ENCODE measurements at places on chromosomes 7 and 10. TPM values are rescaled to one million over a fixed set of nuclear protein-coding genes. Genes with fewer than 3 reads are reported as not detected.

ABCC2 gene
- total RNA-seq: 130 TPM

PRKAR2B gene
- 9.0 TPM for total RNA-seq

TLX1 gene
- not detected for total RNA-seq

CUZD1 gene
- total RNA-seq: under 0.01 TPM

LLCFC1 gene
- total RNA-seq: not detected

SUN3 gene
- total RNA-seq: not detected
